AG04449 (cell line): ENCODE measurements at places on chromosomes 12 and 14.

GRCh38 chr12:108381787-108382436 is 42.8 kb upstream of the CMKLR1 start:
- DNase-seq: no peak

DNA sequence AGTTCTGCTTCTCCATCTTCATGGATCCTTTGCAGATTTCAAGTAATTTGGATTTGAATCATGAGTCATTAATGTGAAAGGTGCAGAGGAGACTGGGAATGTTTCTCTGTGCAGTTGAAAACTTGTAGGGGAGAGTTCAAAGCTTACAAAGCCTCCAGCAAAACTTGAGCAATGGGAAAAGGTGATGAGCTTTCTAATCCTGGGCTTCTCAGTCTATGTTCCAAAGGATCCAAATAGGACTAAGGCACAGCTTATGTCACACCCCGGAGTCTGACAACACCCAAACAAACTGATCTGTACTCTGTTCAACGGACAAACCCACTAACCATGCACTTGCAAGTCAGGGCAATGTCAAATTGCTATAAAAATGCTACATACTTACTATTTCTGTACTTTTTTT is 134.8 kb downstream of the DUSP6 start:
- DNase-seq: no peak

- no peak for DNase-seq
Observed at GRCh38 chr12:2841056-2841650, 6.3 kb upstream of the NRIP2 start.

DNA sequence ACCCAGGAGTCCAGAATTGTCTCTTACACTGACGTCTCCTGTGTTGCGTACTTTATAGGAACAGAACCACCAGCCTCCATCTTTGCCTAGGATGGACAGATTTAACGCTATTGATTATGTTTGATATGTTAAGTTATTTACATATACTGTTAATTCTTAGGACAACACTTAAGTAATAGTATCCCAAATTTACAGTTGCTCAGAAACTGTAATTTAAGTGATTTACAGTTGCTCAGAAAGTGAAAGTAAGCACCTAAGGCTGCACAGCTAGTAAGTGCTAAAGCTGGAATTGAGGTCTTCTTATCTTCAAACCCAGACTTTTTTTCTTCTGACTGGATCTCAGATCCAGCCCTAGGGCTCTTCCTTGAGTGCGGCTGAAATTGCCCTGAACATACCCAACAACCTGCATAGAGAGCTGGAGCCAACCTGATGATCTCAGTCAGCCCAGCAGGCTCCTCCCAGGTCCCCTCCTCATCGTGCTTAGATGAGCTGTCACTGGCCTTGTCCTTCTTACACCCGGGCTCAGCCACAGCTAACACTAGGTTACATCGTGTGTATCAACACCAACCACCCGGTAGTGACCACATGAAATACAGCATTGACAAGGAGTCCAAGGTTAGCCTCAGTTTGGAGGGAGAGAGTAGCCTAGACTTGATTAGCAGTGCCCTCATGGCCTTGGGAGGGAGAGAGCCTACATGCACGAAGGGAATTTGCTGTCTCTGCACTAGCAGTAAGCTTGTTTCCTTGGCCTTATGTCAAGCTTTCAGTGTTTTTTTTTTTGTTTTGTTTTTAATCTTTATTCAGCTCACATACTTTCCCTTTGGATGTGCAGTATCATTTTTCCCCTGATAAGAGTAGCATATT is 111.1 kb upstream of the ARHGAP5 start:
- DNase-seq: no peak

DNA sequence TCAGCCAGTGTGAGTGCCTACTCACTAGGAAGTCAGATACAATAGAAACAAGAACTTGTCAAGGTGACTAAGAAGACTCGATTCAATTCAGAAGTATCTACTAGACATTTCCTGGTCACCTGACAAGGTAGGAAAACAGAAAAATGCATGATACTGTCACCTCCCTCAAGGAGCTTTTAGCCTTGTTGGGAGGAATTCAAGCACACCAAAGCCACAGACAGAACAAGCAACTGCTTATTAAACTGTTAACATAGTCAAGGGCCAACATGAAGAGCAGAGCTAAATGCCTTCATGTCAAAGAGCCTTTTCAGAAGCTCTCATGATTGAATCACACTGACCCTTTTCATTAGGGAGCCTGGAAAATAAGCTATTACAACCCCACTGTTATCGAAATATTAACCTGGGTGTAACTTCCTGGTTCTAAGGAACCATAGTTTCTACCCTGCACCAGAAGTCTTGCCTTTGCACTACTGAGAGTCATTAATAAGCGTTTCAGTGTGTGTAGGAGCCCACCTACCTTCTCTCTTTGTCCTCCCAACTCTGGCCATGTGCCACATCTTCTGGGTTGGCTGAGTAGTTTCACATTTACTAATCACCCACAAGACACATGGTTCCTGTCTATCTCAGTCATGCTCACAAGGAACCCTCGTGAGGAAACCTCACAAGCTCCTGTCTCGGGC is 31.0 kb upstream of the LGALS3 start:
- no peak for DNase-seq

DNA sequence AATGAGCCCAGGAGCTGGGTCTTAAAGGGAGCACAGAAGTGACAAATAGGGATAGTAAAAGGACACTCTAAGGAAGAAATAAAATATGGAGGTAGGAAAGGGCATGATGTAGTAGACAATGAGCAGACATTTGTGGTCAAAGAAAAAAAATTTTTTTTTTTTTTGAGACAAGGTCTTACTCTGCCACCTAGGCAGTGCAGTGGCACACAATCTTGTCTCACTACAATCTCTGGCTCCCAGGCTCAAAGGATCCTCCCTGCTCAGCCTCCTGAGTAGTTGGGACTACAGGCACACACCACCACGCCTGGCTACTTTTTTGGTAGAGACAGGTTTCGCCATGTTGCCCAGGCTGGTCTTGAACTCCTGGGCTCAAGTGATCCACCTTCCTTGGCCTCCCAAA is 8.5 kb downstream of the FKBP3 start:
- DNase-seq: no peak
